ENCODE measurements at places on chromosomes 1 and 21.

DNA sequence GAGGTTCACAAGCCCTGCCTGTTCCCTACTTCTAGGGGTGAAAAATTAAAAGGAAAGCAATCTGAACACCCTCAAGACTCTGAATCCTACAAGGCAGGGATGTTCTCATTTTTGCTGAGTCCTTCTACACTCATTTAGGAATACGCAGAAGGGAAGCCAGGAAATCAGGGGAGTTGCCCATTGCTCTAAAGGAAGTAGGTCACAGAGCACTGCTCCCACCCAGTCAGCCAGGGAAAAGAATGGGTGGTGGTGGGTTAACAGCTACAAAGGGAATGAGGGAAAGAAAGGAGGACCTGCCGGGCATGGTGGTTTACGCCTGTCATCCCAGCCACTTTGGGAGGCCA lies 2.4 kb upstream of the CTTNBP2NL start:
- DNase-seq = no peak

DNA sequence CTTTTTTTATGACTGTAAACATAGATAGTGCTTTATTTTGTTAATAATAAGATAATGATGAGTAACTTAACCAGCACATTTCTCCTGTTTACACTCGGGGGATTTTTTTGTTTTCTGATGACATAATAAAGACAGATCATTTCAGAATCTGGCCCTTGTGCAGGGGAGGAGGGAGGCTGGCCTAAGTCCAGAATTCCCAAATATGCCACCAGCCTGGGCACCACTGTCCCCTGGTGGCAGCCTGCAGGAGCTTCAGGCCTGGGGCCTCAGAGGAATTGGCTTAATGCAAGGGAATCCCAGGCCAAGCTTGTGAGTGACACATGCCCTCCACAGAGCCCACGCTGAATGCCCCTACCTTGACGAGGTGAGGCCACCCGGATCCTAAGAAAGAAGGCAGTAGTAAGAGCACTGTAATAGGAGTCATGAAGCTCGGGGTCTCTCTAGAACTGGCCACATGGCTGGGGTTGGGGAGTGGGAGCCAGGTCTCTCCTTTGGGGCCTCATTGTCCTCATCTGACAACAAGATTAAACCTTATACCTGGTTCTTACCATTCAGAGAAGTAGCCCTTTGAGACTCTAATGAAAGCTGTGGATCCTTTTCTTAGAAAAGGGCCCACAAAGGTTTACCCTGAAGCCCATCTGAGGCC lies 24.1 kb downstream of the ETNK2 start:
- no peak for DNase-seq

GRCh38 chr1:59025898-59026426 lies 242.1 kb upstream of the JUN start:
- no peak for DNase-seq

- no peak for DNase-seq
Observed at GRCh38 chr1:57512386-57512785, 88.5 kb upstream of the DAB1 start.

GRCh38 chr21:45494851-45495680 lies 47.2 kb downstream of the SLC19A1 start:
- no peak for DNase-seq

DNA sequence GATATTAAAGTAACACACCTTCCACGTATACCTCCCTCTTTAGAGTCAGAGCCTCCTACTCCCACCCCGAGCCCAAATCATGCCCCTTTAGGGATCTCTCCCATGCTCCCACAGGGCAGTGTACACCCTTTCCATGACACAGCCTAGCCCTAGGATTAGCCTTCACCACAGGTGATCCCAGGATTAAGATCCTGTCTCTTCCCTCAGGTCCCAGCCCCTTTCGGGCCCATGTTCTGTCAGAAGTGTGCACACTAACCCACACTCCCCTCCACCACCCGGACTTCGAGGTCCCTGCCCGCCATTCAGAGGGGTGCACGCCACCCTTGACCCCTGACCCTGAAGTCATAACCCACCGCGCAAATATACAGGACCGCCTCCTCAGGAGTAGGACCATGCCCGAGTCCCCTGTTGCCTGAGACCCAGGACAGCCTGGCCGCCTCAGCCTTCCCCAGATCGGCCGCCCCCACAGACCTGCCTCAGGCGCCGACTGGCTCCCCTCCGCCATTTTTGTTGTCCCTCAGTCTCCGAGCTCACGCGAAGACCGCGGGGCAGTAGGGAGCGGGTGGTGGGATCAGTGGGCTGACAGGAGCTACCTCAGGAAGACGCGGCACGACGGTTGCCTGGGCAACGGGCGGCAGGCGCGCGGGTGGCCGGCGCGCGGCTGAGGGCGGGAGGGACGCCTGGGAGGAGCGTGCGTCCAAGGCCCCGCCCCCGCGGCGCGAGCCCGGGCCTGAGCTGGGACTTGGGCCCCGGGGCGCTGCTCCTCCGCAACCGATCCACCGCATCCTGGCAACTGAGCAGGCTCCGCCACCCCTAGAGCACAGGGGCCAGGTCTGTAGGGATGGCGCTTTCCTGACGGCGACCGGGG lies at the start of gene AGBL4:
AGBL4 (minus strand) TSS at position 663 of the 868 bp plus-strand sequence.
- no peak for DNase-seq

- no peak for DNase-seq
Observed at GRCh38 chr1:152580433-152580832, at the start of gene LCE3D. LCE3D (minus strand) TSS chr1:152580516; CDS start chr1:152579936, 580 bp downstream.

- no peak for DNase-seq
Observed at GRCh38 chr1:81221564-81221963, 579.2 kb upstream of the ADGRL2 start.

DNA sequence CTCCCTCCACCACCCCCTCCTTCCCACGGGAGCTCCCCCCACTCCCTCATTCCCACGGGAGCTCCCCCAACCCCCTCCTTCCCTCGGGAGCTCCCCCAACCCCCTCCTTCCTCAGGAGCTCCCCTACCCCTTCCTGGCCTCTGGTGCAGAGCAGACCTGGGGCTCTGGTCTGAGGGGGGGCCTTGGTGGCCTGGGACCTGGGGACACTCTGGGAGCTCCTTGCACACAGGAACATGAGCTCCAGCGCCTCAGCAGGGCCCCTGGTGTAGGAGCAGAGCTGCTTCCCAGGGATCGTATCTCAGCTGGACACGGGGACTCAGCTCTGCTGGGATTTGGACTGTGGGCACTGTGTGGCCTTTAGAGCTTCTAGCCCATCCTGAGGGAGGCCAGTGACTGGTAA lies 19.7 kb upstream of the PRSS38 start:
- no peak for DNase-seq

DNA sequence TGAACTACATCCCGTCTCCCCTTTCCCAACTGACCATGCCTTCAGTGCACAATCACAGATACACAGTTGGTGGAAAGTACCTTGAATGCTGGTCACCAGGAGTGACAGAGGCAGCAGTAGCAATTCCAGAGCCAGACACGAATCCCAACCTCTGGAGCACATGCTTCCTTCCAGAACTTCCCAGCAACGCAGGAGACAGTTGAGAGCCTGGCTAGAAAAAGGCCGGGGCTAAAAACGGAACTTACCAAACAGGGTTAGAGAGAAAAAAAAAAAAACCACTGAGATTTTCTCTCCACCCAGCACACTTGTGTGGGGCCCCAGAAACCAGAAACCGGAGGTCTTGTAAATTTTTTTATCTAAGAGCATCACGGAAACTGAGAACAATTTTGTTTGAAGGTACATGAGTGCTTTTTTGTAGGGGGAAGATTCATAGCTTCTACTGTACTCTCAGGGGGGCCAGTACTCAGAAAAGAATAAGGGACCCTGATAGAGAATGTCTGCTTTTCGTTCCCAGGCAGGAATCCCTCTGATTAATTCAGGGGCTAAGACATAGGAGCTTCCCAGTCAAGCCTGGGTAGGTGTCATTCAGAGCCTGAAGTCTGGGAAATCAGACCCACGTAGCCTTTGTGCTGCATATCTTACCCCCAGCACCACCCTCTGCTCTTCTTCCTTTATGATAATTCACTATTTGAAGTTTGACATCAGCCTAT lies at the start of gene CD48:
CD48 (minus strand) TSS at position 221 of the 710 bp plus-strand sequence; CDS start at position 162, 59 bp downstream.
- DNase-seq = no peak

DNA sequence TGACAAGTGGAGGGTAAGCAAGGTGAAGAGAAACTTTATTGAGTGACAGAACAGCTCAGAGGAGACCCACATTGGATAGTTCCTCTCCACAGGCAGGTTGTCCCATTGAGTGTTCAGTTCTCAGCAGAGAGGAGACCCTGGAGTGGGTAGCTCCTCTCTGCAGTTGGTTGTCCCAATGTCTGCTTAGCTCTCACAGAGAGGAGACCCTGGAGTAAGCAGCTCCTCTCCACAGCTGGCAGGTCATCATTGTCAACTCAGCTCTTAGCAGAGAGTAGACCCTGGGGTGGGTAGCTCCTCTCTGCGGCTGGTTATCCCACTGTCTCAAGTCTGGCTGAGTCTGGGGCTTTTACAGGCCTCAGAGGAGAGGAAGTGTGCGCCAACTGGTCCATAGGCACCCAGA lies 6.0 kb upstream of the CHD1L start:
- DNase-seq = no peak

- no peak for DNase-seq
Observed at GRCh38 chr1:201279313-201279712, 4.0 kb upstream of the PKP1 start.

GRCh38 chr1:103387898-103388297 lies 137.6 kb upstream of the RNPC3 start:
- no peak for DNase-seq

GRCh38 chr1:92123868-92124267 lies 43.7 kb downstream of the BTBD8 start:
- no peak for DNase-seq

- no peak for DNase-seq
Observed at GRCh38 chr1:210198840-210199239, 33.8 kb upstream of the SERTAD4 start.

DNA sequence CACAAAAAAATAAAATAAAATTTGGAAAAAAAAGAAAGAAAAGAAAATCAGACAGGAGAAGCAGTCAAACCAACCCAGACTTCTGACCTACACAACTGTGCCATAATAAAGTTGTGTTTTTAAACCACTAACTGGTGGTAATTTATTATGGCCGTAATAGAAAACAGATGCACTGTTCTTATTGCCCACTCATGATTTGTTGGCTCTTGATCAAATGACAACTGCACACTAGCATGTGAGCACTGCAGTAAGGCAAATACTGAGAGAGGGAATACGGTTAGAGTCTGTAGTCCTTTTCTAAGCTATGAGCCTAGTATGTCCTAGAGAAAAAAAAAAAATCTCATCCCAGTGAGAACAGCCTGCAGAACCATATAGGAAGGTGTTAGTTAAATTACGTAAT lies 61.2 kb upstream of the TNR start:
- no peak for DNase-seq

DNA sequence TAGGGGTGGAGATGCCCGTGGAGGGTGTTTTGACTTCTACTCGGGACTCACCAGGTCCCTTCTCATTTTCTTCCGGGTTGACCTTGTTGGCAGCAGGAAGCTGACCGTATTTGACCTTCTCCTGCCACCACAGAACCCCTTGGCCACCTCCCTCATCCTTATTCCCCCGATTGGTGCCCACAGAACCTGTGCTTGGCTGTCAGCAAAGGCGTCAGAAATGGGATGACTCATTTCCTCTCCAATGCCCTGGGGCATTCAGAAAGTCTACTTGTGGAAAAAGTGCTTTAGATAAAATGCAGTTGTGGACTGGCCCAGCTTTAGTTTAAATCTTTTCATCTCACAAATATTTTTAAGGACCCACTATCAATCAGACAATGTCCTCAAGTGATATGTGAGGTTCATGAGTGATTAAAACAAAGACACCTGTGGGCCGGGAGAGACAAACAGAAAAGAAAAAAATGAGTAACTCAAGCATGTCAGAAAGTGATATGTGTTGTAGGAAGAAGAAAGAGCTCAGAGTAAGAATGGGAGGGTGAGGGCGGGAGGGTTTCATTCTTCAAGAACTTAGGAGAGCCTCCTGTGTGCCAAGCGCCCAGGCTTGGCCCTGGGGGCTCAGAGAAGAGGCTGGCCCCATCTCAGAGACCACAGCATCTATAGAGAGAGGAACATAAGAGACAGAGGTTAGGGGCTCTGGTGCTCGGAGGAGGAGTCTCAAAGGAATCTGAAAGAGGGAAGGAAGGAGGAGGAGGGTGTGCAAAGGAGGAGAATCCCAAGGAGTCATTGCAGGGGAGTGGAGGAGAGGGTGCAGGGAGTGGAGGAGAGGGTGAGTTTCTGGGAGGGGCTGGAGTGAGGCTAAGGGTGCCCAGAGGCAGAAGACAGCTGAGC lies 221.6 kb upstream of the VAMP3 start:
- no peak for DNase-seq

- DNase-seq = no peak
Observed at GRCh38 chr1:28258628-28259251, 578 bp upstream of the SESN2 start.

DNA sequence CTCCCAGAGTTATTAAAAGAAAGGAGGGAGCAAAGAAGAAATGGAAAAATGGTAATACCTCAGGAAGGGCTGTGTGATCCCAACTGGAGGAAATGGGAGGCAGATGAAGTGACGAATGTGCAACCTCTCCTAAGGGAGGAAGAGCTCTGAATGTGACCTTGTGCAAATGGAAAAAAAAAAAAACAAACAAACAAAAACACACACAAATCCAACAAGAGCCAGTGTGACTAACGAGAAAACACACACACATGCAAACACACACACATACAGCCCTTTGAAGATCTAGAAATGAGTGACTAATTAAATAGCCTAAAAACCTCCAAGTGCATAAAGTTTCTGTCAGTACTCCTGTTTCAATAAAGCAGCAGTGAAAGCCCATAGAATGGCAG lies 49.0 kb downstream of the CCN1 start:
- no peak for DNase-seq

DNA sequence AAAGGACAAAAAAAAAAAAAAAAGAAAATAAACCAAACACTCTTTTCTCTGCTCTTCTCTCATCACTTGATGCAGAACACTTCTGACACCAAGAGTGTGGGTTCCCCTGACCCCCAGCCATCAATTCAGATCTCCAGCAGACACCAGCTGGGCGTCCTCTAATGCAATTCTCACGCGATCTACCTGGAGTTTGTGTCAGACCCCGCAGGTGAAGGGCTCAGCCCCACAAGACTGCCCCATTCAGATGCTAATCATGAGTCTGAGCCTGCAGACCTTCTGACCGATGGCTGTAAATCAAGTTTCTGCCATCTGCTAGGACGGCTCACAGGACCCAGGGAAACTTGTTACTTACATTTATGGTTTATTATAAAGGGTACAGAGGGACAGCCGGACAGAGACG lies 133.6 kb upstream of the C1orf174 start:
- no peak for DNase-seq

- no peak for DNase-seq
Observed at GRCh38 chr1:159853417-159854115, 8.9 kb downstream of the VSIG8 start.

DNA sequence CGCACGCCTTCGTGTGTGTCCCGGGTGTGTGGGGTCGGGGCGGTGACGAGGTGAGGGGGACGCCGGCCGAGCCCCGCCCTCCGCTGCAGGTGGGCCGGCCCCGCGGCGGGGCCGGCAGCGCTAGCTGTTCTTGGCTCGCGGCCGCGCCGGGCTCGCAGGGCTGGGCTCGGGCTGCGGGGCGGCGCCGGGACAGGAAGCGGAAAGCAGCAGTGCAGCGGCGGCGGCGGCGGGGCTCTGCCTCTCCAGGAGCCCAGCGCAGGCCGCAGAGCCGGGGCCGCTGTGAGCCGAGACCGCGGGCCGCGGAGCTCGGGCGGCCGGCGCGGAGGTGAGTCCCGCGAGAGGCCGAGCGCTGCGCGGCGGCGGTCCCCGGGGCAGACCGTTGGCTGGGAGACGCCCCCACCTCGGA lies at the start of gene VANGL1:
VANGL1 (plus strand) TSS at position 209 of the 406 bp plus-strand sequence. CDS start 9,444 bp downstream, outside the sequence.
- no peak for DNase-seq
